Femur (tissue), 1 donor: ENCODE measurements at places on chromosomes 7 and 10.

DNA sequence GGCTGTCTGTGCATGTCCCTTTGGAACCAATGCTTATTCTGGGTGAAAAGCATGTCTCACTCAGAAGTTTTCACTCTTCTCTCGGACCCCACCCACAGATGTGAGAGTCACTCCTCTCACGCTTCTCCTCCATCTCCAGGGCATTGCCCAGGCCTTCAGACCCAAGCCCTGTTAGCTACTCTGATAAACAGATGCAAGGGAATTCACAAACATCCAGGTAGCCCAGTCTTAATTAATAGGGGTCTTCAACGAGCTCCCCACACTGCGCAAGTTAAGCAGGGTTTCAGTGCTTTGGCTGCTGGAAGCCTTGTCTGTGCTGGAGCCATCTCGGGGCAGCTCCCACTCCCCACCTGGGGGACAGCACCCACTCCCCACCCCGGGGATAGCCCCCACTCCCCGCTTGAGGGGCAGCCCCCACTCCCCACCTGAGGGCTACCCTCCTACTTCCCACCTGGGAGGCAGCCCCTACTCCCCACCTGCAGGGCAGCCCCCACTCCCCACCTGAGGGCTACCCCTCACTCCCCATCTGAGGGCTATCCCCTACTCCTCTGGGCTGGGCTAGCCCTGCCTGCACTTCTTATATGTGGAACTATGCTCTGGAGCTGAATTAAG lies 8.7 kb downstream of the PKD1L1 start:
- DNase-seq, result no peak

GRCh38 chr7:108648989-108649388 lies 79.3 kb downstream of the DNAJB9 start:
- DNase-seq, result no peak

- DNase-seq, result no peak
Observed at GRCh38 chr7:104973227-104973626, 40.8 kb upstream of the KMT2E start.

GRCh38 chr7:139855498-139856270 lies 26.6 kb downstream of the TBXAS1 start:
- DNase-seq, result peak; percentile 38
